ENCODE measurements at places on chromosomes 6 and 20. TPM values are rescaled to one million over a fixed set of nuclear protein-coding genes. Genes with fewer than 3 reads are reported as not detected.

The ULBP2 gene
- 17.6 TPM for total RNA-seq

DNA sequence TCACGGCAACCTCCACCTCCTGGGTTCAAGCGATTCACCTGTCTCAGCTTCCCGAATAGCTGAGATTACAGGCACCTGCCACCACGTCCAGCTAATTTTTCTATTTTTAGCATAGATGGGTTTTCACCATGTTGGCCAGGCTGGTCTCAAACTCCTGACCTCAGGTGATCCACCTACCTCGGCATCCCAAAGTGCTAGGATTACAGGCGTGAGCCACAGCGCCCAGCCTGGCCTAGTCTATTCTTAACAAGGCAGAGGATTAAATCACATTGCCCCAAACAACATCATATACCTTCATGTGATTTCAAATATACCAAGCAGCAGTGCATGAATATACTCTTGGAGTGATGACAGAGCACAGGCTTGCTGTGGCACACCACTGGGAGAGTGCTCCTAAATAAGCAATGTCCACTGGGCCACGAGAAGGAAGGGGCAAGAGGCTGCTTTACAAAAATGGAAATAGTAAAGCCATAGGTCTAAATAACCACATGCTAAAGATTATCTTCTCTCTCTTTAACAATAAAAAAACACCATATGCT is 76.6 kb upstream of the TULP1 start:
- peaks cover 24% of the 10 kb centered on the region for H3K4me1 ChIP-seq
- H3K36me3 ChIP-seq, result no peaks in the 10 kb centered on the region
- H3K4me3 ChIP-seq, result no peak overlapping the region
- H3K27me3 ChIP-seq, result no peaks in the 10 kb centered on the region
- DNase-seq, result no peak

DNA sequence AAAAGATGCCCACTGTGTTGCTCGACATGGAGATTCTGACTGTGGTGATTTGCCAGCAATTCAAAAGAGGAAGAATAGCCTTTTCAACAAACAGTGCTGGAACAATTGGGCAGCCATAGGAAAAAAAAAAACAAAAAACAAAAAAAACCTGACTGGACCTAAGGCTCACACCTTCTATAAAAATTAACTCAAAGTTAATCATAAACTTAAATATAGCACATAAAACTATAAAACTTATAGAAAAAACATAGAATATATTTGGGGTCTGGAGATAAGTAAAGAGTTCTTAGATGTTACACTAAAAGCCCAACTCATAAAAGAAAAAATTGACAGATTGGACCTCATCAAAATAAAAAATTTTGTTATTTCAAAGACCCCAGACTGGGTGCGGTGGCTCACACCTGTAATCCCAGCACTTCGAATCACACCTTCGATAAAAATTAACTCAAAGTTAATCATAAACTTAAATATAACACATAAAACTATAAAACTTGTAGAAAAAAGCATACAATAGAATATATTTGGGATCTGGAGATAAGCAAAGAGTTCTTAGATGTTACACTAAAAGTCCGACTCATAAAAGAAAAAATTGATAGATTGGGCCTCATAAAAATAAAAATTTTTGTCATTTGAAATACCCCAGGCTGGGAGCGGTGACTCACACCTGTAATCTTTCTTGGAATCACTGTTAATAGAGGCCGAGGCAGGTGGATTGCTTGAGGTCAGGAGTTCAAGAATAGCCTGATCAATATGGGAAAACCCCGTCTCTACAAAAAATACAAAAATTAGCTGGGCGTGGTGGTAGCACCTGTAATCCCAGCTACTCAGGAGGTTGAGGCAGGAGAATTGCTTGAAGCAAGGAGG is 115.6 kb upstream of the FAM83B start:
- peaks cover under 1% of the 10 kb centered on the region for H3K27me3 ChIP-seq
- no peaks in the 10 kb centered on the region for H3K36me3 ChIP-seq
- no peak overlapping the region for H3K4me3 ChIP-seq
- DNase-seq, result no peak

DNA sequence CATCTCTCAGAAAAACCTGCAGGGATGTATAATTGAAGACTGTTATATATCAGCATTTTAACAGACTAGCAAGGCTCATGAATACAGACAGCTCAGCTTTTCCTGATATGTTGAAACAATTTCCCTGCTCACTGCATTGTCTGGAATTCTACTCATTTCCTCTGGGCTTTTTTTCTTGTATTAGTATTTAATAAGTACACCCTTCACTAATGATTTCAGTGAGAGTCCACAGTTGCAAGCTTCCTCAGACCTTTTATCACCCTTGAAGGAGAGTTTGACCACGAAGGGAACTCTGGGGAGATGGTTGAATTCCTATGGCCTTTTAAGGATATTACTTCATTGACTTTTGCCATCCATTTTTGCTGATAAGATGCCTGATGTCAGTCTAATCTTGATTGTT is 248.7 kb downstream of the ADGB start:
- DNase-seq, result no peak
- H3K4me1 ChIP-seq, result peaks cover 36% of the 10 kb centered on the region
- H3K36me3 ChIP-seq, result peaks cover 41% of the 10 kb centered on the region
- no peak overlapping the region for H3K4me3 ChIP-seq
- H3K27ac ChIP-seq, result no peak overlapping the region

The SLC26A8 gene
- not detected for total RNA-seq

The TRAPPC3L gene
- 0.32 TPM for total RNA-seq

The GINS1 gene
- 13.9 TPM for total RNA-seq

The DDO gene
- 0.96 TPM for total RNA-seq

DNA sequence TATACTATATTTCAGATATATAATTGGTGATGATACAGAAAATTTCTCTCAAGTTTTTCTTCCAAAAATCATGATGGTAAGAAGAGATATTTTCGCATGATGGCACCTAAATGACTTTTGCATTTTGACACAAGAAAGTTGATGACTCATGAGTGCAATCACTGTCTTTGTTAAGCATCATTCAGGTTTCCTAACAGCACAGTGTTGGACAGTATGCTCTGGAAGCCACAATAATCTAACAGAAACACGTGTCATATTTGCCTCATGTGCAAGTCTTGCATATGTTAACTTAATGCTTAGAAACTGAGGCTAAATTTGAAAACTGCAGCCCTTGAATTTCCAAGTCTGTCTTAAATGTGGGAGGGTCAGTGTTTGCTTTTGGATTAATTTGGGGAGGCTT is 533.5 kb downstream of the LMBRD1 start:
- H3K4me1 ChIP-seq, result no peaks in the 10 kb centered on the region
- H3K4me3 ChIP-seq, result no peak overlapping the region
- no peak for DNase-seq
- H3K27ac ChIP-seq, result no peak overlapping the region
- H3K27me3 ChIP-seq, result no peaks in the 10 kb centered on the region
- H3K36me3 ChIP-seq, result no peaks in the 10 kb centered on the region

The BACH2 gene
- total RNA-seq, result not detected

The TP53TG5 gene
- not detected for total RNA-seq

GRCh38 chr6:52550870-52551269 is 26.0 kb downstream of the TRAM2 start:
- H3K27me3 ChIP-seq, result peaks cover 4% of the 10 kb centered on the region
- peaks cover 96% of the 10 kb centered on the region for H3K4me1 ChIP-seq
- peak overlapping the region; percentile 93 for H3K27ac ChIP-seq

DNA sequence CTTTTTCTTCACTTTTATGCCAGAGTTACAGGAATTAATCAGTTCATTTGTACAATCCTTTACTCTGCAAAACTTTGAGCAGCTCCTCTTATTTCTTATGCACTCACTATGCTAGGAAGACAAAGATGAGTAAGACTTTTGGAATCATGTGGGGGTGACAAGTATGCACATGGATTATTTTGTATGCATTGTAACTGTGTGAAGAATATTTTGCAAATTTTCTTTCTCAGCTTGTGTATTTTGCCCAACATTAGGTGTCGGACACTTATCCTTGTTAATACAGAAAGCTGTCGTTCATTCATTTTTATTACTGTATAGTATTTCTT is 88.6 kb downstream of the PPP1R14C start:
- H3K4me1 ChIP-seq, result peaks cover 49% of the 10 kb centered on the region
- DNase-seq, result peak; percentile 32
- no peak overlapping the region for H3K27ac ChIP-seq
- peaks cover 3% of the 10 kb centered on the region for H3K27me3 ChIP-seq
- no peaks in the 10 kb centered on the region for H3K36me3 ChIP-seq

The C6orf132 gene
- total RNA-seq, result 6.6 TPM

Measured in HFFc6 (cell line).